Heart left ventricle (tissue), 16 donors: ENCODE measurements at places on chromosomes 2 and 18. TPM values are rescaled to one million over a fixed set of nuclear protein-coding genes. Genes with fewer than 3 reads are reported as not detected.

Gene FBLN7
- total RNA-seq = 0.43 TPM

Gene TMEM37
- total RNA-seq = 13.4 TPM

Gene GULP1
- 3.8 TPM for total RNA-seq

Gene RIT2
- total RNA-seq = not detected

DNA sequence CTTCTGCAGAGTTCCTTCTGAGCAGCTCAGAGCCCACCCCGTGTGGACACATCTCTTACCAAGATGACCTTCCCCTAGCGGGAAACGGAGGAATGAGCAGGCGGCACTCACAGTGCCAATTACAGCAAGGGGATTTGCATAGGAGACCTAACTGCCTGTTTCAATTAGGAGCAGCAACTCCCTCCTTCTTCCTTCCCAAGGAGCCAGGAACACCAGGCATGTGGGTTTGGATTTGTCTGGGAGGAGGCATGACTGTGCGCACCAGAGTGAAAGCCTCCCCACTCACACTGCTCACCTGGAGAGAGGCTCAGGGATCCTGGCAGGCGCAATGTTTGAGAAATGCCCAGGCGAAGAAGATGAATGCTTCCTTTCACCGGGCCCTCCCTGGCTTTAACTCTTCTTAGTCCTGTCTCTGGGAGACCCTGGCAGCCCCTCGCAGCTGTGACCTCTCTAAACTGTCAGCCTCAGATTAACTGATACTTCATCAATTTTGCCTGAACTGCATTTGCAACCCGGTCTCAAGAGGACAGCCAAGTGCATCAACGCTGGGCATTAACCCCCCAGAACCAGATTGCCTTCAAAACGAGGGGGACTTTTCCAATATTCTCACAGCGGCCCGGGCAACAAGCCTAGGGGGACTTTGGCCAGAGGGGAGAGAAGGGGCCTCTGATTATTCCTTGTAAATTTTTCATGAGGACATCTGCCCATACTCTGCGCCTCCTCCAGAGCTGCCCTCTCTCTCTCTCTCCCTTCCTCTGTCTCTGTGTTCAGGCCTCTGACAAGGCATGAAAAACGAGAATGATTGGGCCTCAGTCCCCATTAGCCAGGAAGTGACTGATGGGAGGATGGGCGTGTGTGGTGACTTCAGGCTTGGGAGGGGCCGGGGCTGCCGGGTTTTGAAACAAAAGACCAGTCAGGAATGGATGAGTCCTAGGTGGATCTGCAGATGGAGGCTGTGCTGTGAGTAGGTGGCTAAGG is 93.8 kb downstream of the CMPK2 start:
- no peaks in the 10 kb centered on the region for H3K36me3 ChIP-seq
- no peak overlapping the region for H3K27ac ChIP-seq
- no peak for DNase-seq
- peaks cover 26% of the 10 kb centered on the region for H3K27me3 ChIP-seq
- H3K4me3 ChIP-seq = no peak overlapping the region

DNA sequence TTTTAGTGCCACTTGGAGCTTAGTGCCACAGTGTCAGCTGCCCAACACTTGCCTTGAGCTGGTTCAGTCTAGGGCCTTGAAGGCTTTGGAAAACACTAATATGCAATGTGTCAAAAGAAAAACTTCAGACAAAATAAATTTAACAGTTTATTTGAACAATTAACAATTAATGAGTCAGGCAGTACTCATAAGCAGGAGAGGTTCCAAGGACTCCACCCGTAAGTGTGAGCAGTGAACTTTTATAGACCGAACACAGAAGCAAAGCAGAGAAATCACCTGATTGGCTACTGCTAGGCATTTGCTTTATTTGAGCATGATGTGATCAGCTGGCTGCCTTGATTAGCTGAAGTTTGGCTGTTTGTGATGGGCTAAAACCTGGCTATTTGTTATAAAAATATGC is 49.5 kb upstream of the TBC1D8 start:
- H3K27me3 ChIP-seq = no peaks in the 10 kb centered on the region
- H3K4me1 ChIP-seq = no peaks in the 10 kb centered on the region

- no peak overlapping the region for H3K27ac ChIP-seq
- no peaks in the 10 kb centered on the region for H3K27me3 ChIP-seq
- DNase-seq = no peak
- no peaks in the 10 kb centered on the region for H3K4me1 ChIP-seq
- H3K36me3 ChIP-seq = no peaks in the 10 kb centered on the region
Measured at GRCh38 chr2:235963853-235964577, 204.2 kb downstream of the GBX2 start.

- H3K4me3 ChIP-seq = no peak overlapping the region
- no peaks in the 10 kb centered on the region for H3K36me3 ChIP-seq
- no peak overlapping the region for H3K27ac ChIP-seq
- H3K4me1 ChIP-seq = peaks cover 12% of the 10 kb centered on the region
- no peak for DNase-seq
Measured at GRCh38 chr2:202157211-202157990, 81.0 kb downstream of the SUMO1 start.

- no peaks in the 10 kb centered on the region for H3K36me3 ChIP-seq
- H3K27ac ChIP-seq = no peak overlapping the region
- no peaks in the 10 kb centered on the region for H3K4me1 ChIP-seq
- no peak for DNase-seq
- no peaks in the 10 kb centered on the region for H3K27me3 ChIP-seq
Measured at GRCh38 chr2:54859416-54859815, 136.0 kb downstream of the EML6 start.

DNA sequence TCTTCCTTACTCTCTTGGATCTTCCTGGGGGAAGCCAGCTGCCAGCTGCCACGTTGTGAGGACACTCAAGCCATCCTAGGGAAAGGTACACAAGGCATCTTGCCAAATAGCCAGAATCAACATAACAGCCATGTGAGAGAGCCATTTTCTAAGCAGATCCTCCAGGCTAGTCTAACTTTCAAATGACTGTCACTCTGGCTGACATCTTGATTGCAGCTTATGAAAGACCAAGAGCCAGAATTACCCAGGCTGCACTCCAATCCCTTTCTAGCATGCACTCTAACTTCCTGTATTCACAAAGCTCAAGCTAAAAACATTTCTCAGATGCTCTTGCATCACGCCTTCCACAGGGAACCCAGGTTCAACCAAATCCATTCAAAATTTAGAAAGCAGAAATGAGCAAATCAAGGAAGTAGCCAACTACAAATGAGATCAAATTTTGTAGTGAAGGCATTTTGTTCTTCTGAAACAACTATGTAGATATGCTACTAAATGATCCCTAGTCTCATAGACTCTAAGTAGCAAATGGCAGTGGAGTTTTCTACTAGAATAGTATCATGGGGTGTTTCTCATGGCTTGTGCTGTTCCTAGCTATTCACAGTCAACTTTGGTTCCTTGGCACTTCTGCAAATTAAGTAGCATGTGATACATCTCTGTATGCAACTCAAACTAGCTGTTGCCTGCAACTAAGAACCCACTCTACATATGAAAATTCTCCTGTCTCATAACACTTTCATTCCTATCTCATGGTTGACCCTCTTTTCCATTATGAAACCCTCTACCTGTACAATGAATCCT is 281.9 kb downstream of the ZEB2 start:
- no peak overlapping the region for H3K27ac ChIP-seq
- H3K27me3 ChIP-seq = no peaks in the 10 kb centered on the region
- H3K4me3 ChIP-seq = no peak overlapping the region
- H3K36me3 ChIP-seq = no peaks in the 10 kb centered on the region

DNA sequence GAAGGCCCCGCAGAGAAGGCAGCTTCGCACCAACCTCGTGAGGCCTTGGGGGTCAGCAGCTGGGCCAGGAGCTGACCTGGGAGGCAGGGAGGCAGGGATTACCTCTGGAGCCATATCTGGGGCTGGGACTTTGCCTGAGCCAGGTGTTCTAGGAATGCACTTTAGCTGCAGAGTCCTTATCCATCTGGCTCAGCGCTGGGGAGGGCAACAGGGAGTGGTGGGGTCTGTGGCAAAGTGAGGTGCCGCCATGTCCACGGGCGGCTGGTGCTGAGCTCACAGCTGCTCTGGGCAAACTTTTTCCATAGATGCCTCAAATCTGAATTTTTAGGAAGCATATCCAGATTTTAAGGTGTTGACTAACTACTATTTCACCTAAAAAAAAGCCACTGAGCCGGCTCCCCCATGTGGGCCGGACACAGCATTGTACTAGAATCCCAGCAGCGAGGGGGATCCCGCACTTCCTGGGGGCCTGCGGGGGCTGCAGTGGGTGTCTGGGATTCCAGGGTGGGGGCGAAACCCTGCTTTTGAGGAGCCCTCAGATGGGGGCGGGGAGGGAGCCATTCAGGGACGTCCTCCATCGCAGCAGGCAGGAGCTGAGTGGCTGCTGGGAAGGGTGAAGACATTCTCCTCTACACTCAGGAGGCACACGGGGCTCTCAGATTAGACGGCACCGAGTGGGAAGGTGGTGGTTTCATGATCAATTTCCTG is 34.6 kb downstream of the RTP5 start:
- no peak overlapping the region for H3K4me3 ChIP-seq
- H3K4me1 ChIP-seq = no peaks in the 10 kb centered on the region
- no peak for DNase-seq

GRCh38 chr2:103179798-103180197 is 418.0 kb downstream of the TMEM182 start:
- H3K27ac ChIP-seq = no peak overlapping the region
- H3K27me3 ChIP-seq = no peaks in the 10 kb centered on the region
- no peaks in the 10 kb centered on the region for H3K4me1 ChIP-seq
- H3K36me3 ChIP-seq = no peaks in the 10 kb centered on the region
- DNase-seq = no peak

DNA sequence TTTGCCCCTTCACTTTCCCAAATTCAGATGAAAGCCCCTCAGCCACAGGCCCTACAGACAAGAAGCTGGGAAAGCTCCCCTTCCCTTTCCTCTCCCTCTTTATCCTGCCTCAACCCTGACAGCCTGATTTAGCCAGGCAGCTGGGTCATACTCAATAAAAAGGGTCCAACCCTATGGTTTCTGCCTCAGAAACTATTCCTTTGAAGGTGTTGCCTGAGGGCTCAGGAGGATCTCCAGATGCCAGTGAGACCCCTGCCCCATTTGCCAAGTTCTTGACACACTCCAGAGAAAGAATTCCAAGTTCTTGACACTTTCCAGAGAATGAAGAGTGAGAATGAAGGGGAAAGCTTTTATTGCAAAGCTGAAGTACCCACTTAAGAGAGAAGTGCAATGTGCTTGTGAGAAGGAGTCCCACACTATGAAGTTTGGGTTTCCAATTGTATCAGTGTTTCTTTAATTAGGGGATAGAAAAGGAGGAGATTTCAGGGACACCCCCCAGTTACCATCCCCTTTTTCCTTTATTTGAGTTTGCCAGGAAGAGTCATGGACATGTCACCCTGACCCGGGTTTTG is 576.2 kb downstream of the METTL4 start:
- no peak overlapping the region for H3K4me3 ChIP-seq
- H3K27ac ChIP-seq = no peak overlapping the region
- no peaks in the 10 kb centered on the region for H3K27me3 ChIP-seq

DNA sequence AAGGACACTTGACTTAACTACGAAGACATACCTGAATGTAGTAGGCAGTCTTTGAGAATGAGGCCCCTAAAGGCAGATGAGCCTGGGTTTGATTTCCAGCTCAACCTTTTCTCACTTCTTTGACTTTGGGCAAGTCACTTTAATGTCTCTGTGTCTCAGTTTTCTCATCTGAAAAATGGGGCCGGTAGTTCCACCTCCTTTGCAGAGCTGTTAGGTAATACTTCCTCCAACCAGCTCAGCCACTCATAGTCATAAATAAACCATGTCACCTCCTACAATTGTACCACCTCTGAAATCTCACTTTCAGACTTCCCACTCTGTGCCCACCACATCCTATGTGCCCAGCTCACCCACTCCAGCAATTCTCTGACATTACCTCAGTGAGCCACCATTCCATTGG is 10.4 kb downstream of the ARHGAP25 start:
- no peak overlapping the region for H3K27ac ChIP-seq
- H3K4me1 ChIP-seq = no peaks in the 10 kb centered on the region
- DNase-seq = no peak
- no peaks in the 10 kb centered on the region for H3K27me3 ChIP-seq
- no peaks in the 10 kb centered on the region for H3K36me3 ChIP-seq
- H3K4me3 ChIP-seq = no peak overlapping the region

- H3K36me3 ChIP-seq = no peaks in the 10 kb centered on the region
- H3K27ac ChIP-seq = peak overlapping the region; percentile 58
- H3K4me1 ChIP-seq = no peaks in the 10 kb centered on the region
- DNase-seq = peak; percentile 30
Measured at GRCh38 chr2:1162768-1163584, 212.3 kb downstream of the SNTG2 start.

DNA sequence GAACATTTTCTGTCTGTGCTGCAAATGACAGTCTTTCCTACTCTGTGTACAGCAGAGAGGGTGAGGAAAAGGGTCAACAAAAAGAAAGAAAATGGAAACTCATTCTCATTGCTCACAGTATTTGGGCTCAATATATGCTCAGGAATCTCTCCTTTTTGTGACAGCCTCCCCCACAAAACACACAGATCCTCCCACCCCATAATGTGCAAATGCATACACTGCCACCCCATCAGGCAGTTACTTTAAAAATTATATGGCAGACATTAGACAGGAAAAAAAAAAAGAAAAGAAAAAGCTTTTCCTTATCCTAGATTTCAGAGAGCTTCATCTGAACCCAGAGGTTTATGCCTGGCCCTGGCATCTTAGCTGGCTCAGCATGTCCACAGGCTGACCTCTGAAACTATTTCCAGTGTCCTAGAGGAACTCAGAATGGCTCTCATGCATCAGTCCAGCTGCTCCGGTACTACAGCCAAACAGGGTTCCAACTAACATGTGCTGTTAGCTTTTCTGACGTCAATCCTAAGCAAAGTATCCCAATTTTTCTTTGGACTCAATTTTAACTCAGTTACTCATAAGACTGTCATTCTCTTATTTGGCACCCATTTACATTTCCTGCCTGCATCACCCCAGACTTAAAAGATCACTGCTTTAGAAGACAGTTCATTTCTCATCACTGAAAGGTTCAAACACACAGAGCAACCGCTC is 105.9 kb downstream of the RBMS1 start:
- DNase-seq = peak; percentile 88
- peak overlapping the region; percentile 84 for H3K27ac ChIP-seq
- no peaks in the 10 kb centered on the region for H3K27me3 ChIP-seq
- peaks cover 94% of the 10 kb centered on the region for H3K4me1 ChIP-seq
- no peaks in the 10 kb centered on the region for H3K36me3 ChIP-seq

- H3K27me3 ChIP-seq = no peaks in the 10 kb centered on the region
- DNase-seq = no peak
- H3K4me1 ChIP-seq = no peaks in the 10 kb centered on the region
- H3K27ac ChIP-seq = no peak overlapping the region
- H3K4me3 ChIP-seq = no peak overlapping the region
Measured at GRCh38 chr2:4533806-4534205, 830.4 kb downstream of the DCDC2C start.

GRCh38 chr2:54092940-54093339 is 22.5 kb upstream of the ACYP2 start:
- no peaks in the 10 kb centered on the region for H3K4me1 ChIP-seq
- H3K27ac ChIP-seq = no peak overlapping the region
- H3K4me3 ChIP-seq = no peak overlapping the region
- DNase-seq = no peak

DNA sequence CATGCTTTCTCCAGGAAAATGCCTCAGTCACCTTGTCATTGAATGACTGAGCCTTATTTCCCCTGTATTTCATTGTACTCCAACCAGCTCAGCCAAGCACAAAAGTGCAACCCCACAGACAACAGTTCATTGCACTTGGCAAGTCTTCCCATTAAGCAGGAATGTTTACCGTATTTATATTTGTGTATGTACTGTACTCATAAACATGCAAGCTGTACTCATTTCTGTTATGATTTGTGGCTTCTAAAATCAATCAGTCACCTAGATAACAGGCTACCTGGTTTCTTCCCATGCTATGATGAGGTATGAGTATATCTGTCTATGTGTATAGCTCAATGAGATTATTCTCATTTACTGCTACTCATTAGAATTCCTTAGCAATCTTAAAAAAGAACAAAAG is 505.5 kb upstream of the FAM98A start:
- H3K4me1 ChIP-seq = no peaks in the 10 kb centered on the region
- no peaks in the 10 kb centered on the region for H3K27me3 ChIP-seq
- no peak for DNase-seq
- no peak overlapping the region for H3K4me3 ChIP-seq
- no peak overlapping the region for H3K27ac ChIP-seq
